Sciatic nerve (tissue), 2 donors: ENCODE measurements at places on chromosomes 3 and 15. TPM values are rescaled to one million over a fixed set of nuclear protein-coding genes. Genes with fewer than 3 reads are reported as not detected.

Gene TGM5
- total RNA-seq = not detected

GRCh38 chr3:194251461-194251860 is 99.7 kb downstream of the CPN2 start:
- no peak for DNase-seq

GRCh38 chr3:50100386-50100785 is 11.7 kb downstream of the RBM5 start:
- DNase-seq = no peak

GRCh38 chr15:80780416-80781221 is 1.4 kb downstream of the CEMIP start:
- DNase-seq = peak; percentile 77

Gene PLSCR2
- 0.71 TPM for total RNA-seq

GRCh38 chr3:53071882-53072431 is 26.1 kb upstream of the SFMBT1 start:
- DNase-seq = peak; percentile 45

GRCh38 chr3:155015776-155016436 is 64.2 kb upstream of the MME start:
- DNase-seq = no peak

Gene CYP11A1
- 4.3 TPM for total RNA-seq

Gene REC114
- not detected for total RNA-seq

GRCh38 chr3:39443530-39443929 is 23.9 kb upstream of the MOBP start:
- DNase-seq = no peak

Gene GPR160
- 5.4 TPM for total RNA-seq

Gene SPSB4
- total RNA-seq = 0.36 TPM

Gene PRSS50
- 0.13 TPM for total RNA-seq

Gene NR2E3
- total RNA-seq = not detected

DNA sequence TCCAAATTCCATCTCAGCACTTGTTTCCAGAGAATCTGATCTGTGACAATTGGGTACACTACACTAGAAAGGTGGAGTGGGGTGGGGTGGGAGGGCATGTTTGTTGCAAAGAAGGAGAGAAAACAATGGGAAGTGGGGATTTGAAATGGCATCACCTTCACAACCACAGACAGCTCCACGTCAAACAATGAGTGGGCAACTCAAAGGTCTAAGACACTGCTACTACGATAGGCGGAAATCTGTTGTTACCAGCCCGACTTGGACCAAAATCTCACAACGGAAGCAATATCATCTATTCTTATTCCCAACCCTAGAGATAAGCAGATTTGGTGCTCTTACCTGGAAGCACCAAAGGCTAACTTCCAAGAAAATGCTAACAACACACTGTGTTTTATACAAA is 3.3 kb downstream of the CYP19A1 start:
- DNase-seq = no peak

Gene CCR8
- total RNA-seq = not detected

Gene A4GNT
- not detected for total RNA-seq

GRCh38 chr3:128486681-128487537 is 6.1 kb downstream of the GATA2 start:
- DNase-seq = no peak

GRCh38 chr15:99387421-99388168 is 136.3 kb downstream of the LRRC28 start:
- DNase-seq = no peak
